ENCODE measurements at places on chromosomes 4 and X.

- DNase-seq: no peak
Observed at GRCh38 chr4:8118035-8118434, 40.6 kb downstream of the ABLIM2 start.

DNA sequence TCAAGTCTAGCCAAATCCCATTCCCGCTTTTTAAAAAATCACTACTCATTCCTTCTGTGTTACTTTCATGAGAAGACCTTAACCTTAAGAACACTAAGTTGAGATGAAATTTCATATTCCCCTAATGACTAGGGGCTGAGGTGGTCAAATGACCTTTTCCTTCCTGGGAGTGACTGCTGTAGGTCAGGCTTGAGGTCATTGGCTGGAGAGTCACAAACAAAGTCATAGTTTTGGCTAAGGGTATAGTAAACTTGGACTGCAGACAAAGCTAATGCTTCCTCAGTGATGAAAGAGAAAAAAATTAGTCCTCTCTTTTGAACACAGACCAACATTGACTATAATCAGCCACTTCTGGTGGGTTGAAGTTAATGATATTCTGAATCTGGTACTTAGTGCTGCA, 16.0 kb upstream of the FGF2 start:
- DNase-seq: no peak

- DNase-seq: peak; percentile 8
Observed at GRCh38 chr4:86036736-86037135, 323.1 kb downstream of the MAPK10 start.

GRCh38 chr4:76883147-76883546, 14.8 kb downstream of the SOWAHB start:
- DNase-seq: no peak

- DNase-seq: no peak
Observed at GRCh38 chrX:63404332-63404731, 53.2 kb upstream of the SPIN4 start.

DNA sequence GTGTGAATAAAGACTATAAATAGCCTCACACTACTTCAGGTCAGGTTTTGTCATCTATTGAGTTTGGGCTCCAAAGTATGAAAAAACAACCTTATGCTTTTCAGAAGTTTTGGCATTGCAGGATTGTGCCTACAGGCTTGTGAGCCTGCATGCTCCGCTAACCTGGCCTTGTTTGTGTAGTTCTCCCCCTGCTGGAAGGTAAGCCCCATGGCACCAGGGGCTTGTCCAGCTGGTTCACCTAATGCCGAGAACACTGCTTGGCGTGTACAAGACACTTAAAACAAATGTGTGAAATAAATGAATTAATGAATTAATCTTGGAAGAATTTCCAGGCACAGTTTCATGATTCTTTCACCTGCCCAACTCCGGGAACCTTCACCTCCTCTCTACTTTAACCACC, 1.8 kb upstream of the HSD17B10 start:
- peak; percentile 49 for DNase-seq

DNA sequence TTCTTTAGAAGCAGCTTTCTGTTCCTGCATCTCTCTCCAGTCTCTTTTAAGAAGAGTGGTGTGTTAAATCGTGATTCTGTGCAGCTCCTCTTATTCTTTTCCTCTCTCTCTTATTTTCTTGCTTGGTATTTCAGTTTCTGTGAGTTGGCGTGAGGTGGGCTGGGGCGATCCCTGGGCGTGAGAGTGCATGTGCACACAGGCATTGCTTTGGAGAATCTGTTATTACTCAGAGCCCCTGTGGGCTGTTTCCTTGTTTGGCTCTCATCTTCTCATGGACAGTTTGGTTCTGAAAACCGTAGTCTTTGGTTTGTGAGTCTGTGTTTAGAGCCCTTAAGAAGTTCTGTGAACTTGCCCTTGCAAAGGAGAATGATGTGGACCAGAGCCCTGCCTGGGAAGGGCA, 97.2 kb upstream of the CLNK start:
- DNase-seq: no peak

DNA sequence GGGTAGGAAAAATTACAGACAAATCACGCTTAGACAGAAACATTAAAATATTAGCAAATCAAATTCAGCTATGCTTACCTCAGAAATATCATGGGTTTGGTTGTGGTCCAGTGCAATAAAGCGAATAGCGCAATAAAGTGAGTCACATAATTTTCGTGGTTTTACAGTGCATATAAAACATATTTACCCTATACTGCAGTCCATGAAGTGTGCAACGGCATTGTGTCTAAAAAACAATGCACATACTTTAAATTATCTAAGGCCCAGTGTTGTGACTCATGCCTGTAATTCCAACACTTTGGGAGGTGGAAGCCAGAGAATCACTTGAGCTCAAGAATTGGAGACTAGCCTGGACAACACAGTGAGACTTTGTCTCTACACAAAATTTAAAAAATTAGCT, 195.7 kb upstream of the IL1RAPL1 start:
- no peak for DNase-seq

Data from Kasumi-1 (cell line).